ENCODE measurements at places on chromosomes 4 and X.

- peak; percentile 13 for DNase-seq
Observed at GRCh38 chr4:99405433-99406115, 29.6 kb downstream of the ADH7 start.

DNA sequence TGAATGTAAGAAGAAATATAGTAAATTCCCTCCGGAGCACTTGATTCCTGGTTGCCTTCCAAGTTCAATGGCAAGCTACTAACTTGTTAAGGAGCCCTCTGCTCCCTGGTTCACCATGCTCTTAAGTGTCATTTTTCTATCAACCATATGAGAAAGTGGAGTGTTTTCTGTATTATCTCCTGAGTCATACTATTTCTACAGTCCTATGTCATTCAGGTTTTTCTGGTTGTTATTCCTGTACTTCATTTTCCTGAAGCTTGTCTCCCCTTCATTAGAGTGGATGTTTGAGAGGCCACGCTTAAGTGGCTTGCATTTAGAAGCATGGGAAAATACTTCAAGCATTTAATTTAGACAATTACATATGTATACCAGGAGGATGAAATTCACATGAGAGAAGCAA lies 14.7 kb upstream of the EPGN start:
- no peak for DNase-seq

- no peak for DNase-seq
Observed at GRCh38 chr4:155001251-155001650, 207.2 kb upstream of the NPY2R start.

GRCh38 chr4:141207961-141208360 lies 12.7 kb upstream of the ZNF330 start:
- no peak for DNase-seq

- no peak for DNase-seq
Observed at GRCh38 chrX:112759966-112760365, 80.2 kb upstream of the LHFPL1 start.

GRCh38 chrX:20217906-20218305 lies 48.8 kb downstream of the RPS6KA3 start:
- no peak for DNase-seq

DNA sequence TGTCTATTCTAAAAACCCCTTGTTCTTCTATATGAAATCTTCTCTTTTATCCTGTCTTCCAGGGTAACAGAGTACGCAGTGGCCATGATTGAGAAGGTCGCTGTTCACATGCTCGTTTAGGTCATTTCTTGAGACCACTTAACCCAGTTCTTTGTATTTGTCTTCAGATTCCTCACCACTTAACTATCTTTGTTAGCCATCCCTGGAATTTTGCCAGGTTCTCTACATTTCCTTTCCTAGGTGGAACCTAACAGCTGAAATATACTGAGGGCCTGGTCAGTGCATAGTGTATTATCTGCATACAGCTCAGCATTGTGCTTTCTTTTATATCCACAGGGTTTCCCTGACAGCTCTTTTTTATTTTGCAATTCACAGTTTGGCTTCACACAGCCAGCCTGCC lies 148.9 kb upstream of the GALNT7 start:
- no peak for DNase-seq
